ENCODE measurements at places on chromosomes 16 and 17.

GRCh38 chr16:27549464-27549745, 308 bp downstream of the GTF3C1 start:
- no peak for DNase-seq

DNA sequence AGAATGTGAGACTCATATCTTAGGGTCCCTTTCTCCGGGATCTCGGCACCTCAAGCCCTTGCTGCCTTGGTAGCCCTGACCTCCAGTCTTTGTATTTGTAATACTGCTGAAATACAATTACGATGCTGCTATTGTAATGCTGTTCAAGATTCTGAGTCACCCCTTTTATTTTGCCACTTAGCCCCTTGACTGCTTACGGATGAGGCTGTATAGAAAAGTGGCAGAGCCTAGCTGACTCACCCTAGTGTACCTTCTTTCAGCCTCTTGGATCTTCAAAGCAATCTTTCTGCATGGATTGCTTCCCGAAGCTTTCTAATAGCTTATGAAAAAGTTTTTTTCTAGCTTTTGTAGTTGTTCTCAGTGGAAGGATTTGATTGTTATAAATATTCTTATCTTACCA, 187.9 kb downstream of the KCNJ2 start:
- DNase-seq: no peak

- no peak for DNase-seq
Observed at GRCh38 chr17:68318103-68318991, 27.1 kb downstream of the ARSG start.

DNA sequence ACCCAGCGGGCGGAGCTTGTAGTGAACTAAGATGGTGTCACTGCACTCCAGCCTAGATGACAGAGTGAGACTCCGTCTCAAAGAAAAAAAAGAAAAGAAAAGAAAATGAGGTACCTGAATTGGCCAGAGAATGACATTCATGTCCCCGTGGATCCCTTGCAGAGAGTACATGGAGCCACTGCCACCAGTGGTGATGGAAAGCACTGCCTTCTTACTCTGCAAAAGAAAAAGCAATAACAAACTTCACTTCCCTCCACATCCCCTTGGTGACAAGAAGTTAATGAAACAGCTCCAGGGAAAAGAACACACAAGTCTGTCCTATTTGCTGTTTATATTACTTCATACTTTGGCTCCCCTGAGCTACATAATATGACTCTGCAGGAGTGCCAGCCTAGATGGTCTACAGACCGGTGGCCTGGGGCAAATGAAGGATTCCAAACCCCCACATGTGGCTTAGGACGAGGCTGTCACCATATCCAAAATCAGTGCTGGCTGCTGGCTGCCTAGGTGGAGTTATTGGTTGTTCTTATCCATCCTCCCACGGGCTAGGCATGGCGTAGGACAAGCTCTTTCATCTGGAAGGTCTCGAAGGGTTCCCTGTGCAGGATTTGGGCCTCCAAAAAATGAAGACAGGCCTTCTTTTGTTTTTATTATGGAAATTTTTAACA, 13.3 kb downstream of the NQO1 start:
- DNase-seq: no peak

DNA sequence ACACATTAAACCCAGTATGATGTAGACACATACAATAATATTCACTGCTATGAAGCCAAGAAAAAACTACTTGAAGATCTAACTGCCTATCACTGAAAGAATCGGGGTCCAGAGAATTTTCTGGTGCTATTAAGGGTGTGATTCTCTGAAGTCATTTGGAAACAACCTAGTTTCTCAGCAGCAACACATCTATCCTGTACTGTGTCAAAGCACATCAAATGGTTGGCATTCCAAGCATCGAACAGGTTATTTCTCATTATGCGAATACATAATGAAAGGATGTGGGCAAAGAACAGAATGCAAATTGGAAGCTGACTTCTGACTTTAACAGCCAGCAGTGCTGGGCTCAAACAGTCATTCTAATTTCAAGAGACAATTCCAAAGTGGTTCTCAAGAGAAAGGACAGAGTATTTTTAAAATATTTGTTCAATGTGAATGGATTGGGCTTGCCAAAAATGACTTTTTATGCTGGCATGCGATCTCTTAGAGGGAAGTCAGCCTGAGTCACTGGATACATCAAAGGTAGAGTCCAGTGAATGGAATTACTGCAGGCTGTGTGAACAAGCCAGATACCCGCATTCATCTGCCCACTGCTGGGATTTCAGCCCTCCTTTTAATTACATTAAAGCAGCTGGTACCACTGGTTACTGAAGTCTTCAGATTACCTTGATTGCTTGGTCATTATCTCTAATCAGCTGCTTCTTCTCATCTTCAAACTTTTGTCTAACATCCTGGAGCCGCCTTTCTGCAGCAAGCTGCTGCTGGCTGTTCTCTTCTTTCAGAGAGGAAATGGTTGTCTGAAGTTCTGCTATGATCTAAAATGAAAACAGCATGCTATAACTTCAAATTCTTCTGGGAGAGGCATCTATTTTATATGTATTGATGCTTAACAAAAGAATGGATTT, 181.2 kb upstream of the AXIN2 start:
- DNase-seq: no peak

- DNase-seq: no peak
Observed at GRCh38 chr17:52451294-52451861, 292.9 kb upstream of the CA10 start.

DNA sequence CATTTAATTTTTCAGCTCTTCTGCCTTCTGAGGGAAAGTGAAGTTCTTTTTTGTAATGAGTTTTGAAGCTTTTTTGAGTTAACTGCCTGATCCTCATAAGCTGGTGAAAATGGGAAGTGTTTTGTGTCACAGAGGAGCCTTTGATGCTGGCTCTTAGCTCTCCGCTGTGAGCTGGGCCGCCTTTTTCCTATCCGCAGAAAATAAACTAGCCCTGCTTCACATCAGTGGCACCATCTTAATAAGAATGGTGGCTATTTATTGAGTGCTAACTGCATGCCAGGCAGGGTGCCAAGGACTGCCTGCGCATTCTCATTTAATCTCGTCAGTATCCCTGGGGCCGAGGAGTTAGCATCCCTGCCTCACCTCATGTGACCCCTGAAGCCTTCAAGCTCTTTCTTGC, 309.0 kb downstream of the CPPED1 start:
- DNase-seq: no peak

- DNase-seq: peak; percentile 99
Observed at GRCh38 chr16:71894921-71895678, at the start of gene IST1. Gene IST1, plus strand, starts transcription at chr16:71895531. Its CDS starts 20,110 bp downstream, at chr16:71915641.

GRCh38 chr17:44842748-44843147, 4.9 kb upstream of the HIGD1B start:
- no peak for DNase-seq

GRCh38 chr17:57369509-57369945, 113.2 kb downstream of the MSI2 start:
- DNase-seq: no peak

DNA sequence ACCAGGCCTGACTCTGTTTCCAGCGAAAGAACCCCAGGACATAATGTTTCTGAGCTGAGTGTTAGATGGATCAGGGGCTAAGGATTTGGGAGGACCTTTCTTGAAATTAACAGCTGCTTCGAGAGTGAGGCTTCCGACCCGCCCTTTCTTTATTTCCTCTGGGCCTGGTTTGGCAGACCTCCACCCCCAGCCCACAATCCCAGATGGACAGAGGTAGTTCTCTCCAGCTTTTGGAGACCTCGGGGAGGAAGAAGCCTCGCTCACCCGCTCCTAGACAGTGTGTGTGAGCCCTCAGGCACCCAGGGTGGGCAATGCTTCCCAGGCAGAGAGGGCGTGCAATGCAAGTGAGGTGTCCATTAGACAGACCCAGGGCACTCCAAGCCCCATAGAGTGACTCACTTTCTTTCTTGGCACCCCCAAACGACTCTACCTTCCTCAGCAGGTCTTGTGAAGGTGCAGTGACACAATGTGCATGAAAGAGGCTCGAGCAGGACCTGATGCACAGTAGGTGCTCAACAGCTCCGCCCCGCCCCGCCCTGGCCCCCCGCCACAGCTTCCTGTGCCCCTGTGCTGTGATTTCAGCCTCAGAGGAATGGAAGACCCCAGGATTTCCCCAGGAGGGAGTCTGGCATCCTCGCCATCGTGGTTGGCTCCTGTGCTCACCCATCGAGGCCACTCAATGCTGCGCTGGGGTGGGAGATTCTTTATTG, 50.7 kb upstream of the TOB1 start:
- DNase-seq: no peak

- DNase-seq: no peak
Observed at GRCh38 chr17:33962857-33963655, 292.0 kb upstream of the CCL2 start.

GRCh38 chr17:38421171-38421841, 7.0 kb upstream of the ARHGAP23 start:
- no peak for DNase-seq

DNA sequence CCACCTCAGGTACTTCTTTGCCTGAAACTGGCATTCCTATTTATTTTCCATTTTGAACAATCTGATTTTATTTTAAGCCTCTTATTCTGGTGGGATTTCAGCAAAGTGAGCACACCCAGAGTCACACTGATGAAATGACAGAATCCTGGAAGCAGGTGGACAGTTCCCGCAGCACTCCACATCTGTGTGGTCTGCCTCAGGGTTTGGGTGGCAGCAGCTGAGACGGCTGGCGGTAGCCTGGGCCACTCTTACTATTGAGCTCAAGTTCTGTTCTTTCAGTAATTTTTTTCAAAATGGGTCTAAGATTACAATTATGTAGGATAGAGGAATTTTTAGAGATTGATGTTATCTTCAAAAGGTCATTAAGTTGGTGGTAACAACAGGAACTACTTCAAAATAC, 32.5 kb upstream of the ENDOV start:
- no peak for DNase-seq

GRCh38 chr16:83802554-83803205, 5.1 kb upstream of the HSBP1 start:
- DNase-seq: no peak

GRCh38 chr16:89050868-89051311, 42.8 kb upstream of the ACSF3 start:
- DNase-seq: no peak

- no peak for DNase-seq
Observed at GRCh38 chr17:1732241-1732832, 7.8 kb downstream of the WDR81 start.

DNA sequence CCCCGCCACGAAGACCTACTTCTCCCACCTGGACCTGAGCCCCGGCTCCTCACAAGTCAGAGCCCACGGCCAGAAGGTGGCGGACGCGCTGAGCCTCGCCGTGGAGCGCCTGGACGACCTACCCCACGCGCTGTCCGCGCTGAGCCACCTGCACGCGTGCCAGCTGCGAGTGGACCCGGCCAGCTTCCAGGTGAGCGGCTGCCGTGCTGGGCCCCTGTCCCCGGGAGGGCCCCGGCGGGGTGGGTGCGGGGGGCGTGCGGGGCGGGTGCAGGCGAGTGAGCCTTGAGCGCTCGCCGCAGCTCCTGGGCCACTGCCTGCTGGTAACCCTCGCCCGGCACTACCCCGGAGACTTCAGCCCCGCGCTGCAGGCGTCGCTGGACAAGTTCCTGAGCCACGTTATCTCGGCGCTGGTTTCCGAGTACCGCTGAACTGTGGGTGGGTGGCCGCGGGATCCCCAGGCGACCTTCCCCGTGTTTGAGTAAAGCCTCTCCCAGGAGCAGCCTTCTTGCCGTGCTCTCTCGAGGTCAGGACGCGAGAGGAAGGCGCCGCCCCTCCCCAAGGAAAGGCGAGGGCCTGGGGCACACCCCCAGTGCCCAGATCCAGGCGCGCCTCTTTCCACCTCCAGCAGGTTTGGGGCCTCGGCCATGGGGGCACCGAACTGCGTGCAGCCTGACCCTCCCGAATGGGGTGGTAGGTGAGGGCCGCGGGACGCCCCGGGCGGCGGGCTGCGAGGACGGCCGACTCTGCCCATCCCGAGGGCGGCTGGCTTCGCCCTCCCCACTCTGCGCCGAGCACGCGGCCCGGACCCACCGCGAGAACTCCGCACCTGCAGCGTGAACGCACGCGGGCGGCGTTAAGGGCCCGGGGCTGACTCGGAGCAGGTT, 664 bp downstream of the HBQ1 start:
- DNase-seq: peak; percentile 89

DNA sequence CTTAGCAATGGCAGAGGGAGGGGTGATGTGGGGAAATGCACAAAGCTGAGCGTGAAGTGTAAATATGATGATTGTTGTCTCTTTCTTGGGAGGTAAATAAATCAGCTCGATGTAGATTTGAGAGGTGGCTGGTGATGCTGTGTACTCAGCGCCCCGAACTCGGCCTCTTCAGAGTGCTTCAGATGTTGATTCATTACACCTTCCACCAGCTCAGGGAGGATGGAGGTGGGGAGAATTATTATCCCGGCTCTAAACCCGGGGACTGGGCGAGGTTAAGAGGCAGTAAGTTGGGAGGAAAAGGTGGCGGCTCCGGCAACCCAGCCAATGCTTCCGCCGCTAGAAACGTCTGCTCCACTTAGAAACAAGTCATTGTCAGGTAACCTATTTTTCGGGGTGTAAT, 86.5 kb downstream of the RPA1 start:
- no peak for DNase-seq

DNA sequence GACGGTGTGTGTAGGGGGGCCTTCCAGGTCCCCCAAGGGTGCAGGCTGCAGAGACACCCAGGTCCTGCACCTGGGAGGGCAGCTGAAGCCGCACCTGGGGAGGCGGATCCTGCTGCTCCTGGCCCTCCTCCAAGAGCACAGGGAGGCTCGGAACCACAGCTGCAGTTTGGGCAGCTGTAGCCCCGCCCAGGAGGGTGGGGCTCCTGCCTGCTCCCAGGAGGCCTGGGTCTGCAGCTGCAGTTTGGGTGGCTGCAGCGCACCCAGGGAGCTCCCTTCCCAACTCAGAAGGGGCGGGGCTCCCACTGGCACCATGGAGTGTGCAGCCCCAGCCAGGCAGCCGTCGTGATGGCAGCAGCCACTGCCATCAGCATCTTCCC, 69.4 kb upstream of the NKD1 start:
- no peak for DNase-seq

- DNase-seq: no peak
Observed at GRCh38 chr16:67245186-67245585, 2.1 kb downstream of the FHOD1 start.

- DNase-seq: no peak
Observed at GRCh38 chr17:3722716-3723115, 987 bp upstream of the HASPIN start.

- peak; percentile 90 for DNase-seq
Observed at GRCh38 chr17:2593821-2594721, 617 bp downstream of the PAFAH1B1 start.

DNA sequence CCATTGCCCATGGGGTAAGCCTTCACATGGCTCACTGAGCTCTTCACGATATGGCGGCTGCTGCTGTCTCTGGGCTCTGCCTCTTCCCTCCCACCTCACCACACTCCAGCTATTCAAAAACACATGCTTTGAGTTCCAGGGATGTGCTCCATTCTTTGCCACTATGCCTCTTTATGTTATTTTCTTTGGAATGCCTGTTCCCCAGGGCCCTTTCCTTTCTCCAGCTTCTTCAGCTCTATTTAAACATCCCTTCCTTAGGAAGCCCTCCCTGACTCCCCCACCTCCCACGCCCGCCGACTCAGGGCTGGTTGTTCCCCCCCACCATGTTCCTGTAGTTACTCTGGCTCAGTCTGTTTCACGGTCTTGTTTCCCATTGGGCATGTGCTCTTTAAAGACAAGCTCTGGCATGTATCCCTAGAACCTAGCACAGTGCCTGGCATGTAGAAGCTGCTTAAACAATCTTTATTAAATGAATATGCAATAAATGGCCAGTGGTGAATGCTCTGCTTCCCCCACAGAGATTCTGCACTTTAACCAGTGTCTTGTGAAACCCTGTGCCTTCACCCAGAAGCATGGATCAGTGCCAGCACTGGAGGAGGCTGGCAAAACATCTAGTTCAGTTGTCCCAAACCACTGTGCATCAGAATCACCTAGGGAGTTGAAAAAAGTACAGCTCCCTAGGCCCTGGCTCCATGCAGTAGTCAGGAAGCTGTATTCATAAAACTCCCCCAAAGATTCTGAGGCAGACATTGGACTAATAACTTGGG, 6.9 kb downstream of the MYCBPAP start:
- no peak for DNase-seq

GRCh38 chr17:213286-214105, 32.0 kb upstream of the DOC2B start:
- DNase-seq: no peak
